WTC11 (cell line): ENCODE measurements at places on chromosomes 11 and 22.

- no peak for DNase-seq
These were observed 120.5 kb downstream of the MN1 start for GRCh38 chr22:27681037-27681436.

DNA sequence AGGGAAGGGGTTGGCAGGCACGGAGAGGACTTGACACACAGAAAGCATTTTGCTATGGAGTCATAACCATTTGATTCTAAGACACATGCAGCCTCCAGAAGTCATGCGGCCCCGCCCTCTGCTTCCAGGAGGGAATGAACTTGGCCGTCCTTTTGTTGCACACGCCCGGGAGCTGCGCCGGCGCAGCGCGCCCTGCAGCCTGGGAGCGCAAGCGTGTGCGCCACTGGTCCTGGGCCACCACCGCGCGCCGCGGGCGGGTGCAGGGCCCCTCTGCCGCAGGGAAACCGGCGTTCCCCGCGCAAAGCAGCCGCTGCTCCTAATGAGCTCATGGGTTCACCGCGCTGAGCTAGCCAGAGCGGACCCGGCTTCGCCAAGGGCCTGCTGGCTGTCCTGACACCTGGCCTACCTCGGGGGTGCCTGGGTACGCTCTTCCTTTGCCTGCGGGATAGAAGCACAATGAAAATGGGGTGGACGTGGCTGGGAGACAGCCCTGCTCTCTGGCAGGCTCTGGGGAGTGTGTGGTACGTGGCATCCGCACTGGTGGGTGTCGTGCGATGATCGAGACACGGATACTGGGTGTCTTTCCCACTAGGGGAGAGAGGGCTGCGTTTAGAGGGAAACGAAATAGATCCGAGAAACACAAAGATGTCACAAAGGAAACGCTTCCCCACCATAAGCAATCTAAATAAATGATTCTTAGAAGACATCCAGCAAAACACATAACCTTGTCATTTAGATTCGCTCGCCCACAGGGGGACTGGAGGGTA is 669 bp downstream of the MICAL3 start:
- peak; percentile 67 for DNase-seq

- no peak for DNase-seq
These were observed 42.5 kb downstream of the CLPB start for GRCh38 chr11:72391638-72392423.

DNA sequence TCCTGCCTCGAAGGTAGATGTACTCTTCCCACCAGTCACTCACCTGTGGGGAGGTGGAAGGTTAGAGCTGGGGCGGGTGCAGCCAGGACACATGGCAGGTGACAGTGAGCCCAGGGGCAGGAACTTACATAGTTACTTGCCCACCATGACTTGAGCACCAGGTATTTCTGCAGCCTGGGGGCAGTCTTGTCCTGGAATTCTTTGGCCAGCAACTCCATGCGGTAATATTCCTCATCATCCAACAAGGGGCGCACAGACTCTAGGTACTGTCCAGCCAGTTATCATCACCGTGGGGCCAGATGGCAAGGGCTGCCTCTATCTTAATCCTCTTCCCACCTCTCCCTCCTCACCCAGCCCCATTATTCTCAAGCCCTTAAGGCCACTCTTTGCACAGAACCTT is 2.2 kb downstream of the CPT1B start:
- DNase-seq: peak; percentile 41

- DNase-seq: no peak
These were observed 21.7 kb upstream of the SLN start for GRCh38 chr11:107733518-107733917.

DNA sequence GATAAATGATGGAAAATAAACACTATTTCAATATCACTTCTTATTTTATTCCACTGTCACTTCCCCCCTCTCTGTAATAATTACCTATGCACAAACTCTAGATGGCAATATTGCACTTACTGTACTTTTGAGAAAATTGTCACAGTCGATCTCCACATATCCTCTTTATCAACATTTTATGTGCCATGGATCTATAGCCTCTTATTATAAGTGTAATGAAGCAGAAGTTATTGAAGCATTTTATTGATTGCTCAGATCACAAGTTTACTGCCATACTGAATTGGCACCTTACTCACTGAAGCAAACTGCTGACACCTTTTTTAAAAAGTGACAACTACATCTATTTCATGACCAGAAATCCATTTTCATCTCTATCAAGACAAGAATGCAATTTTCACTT is 133.4 kb downstream of the DCDC1 start:
- DNase-seq: no peak

GRCh38 chr11:197741-198235 is 4.9 kb downstream of the SCGB1C1 start:
- DNase-seq: no peak

DNA sequence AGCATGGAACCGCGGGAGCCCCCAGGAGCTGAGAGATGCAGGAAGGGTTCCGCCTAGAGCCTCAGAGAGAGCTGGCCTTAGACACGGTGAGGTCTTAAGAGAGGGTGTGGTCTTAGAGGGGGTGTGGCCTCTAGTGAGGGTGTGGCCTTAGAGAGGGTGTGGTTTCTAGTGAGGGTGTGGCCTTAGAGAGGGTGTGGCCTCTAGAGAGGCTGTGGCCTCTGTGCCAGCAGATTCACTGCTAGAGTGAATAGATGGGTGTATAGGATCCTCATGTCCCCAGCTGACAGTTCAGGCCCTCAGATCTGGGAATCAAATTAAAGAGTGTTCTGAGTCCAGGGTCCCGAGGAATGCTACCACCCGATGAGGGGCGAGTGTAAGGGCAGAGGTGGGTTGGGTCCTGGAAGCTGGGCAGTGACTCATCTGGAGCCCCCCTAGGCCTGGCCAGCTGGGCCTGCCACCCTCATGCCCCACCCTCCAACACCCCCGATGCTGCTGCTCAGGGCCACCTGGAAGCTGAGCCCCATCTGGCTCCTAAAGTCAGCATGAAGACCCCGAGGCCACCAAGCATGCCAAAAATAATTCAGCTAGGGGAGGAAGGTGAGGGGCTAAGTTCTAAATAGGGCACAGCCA is 49.5 kb downstream of the IGF2 start:
- peak; percentile 61 for DNase-seq

DNA sequence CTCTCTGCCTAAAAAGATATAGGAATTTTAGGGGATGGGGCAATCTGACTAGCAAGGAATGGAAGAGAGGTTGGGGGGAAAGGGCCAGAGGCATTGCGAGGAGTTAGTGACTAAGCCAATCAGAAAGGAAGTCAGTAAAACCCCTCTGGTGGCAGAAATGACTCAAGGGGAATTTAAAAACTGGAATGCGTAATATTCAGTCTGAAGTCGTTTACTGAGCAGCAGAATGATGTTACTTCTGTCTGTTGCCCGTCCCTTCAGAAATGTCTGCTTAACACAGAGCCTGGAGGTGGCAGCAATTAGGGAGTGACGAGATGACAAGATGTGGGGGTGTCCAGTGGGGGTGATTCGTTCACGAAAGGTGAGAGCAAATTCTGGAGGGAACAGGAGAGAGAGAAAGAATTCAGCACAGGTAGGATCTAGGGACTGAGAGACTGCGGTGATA is 107.7 kb upstream of the CLMP start:
- no peak for DNase-seq

GRCh38 chr11:80719292-80719646 is 1278.4 kb upstream of the TENM4 start:
- no peak for DNase-seq

- no peak for DNase-seq
These were observed 65.9 kb upstream of the HMGXB4 start for GRCh38 chr22:35191412-35191811.

DNA sequence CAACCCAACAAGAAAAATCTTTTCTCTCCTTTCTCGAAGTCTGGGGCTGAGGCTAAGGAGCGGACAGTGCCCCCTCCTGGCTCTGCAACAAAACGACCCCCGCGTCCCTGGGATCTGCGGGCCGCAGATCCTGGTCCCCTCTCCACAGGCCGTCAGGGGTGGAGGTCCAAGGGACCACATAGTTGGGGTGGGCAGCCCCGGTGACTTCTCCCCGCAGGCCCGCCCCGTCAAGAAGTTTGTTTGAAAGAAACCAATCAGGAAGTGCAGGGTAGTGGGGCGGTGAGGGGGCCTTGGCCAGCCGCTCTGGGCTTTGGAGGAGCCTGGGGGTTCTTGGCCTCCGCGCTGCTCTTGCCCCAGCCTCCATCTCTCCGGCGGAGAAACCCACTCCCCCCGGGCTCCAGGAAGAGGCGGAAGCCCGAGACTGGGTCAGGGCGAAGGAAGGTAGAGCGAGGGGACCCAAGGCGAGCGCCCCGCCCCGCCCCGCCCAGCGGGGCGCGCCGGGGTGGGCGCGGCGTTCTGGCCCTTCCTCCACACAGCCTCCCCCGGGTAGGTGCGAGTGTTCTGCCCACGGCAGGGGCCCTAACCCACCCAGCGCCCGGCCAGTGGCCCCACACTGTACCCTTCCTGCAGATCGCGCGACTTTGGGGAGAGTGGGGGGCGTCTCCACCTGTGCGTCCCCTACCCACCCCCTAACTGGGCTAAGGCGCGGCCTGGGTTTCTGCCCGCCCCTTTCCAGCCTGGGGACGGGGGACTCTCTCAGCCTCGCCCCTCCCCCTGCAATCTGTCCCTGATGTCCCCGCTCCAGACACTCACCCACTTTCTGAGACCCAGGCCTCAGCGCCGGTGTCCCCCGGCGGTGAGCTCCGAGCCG is 1.3 kb downstream of the TP53I11 start:
- peak; percentile 77 for DNase-seq

- no peak for DNase-seq
These were observed 3.2 kb upstream of the KCNE3 start for GRCh38 chr11:74470526-74470925.

GRCh38 chr11:133175103-133175502 is 357.2 kb downstream of the OPCML start:
- DNase-seq: no peak

DNA sequence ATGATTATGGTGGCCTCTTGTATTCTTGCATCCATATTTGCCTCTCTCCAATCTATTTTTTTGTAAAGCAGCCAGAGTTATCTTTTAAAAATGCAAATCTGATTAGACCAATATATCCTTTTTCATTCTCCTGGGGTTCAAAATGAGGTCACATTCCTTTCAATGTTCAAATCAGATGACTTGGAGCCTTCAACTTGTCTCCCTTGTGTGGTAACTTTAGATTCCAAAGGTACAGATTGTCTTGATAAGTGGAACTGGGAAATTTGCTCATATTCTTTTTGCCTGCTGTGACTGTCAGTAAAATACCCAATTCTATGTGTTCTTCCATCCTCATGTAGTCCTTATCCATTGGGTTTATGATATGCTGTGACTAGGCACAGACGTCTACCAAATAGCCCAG is 15.1 kb upstream of the CAPRIN1 start:
- DNase-seq: no peak

GRCh38 chr22:31275018-31275417 is 17.3 kb downstream of the PIK3IP1 start:
- no peak for DNase-seq

GRCh38 chr22:19873138-19873959 is 18.7 kb upstream of the GNB1L start:
- no peak for DNase-seq

GRCh38 chr11:105032495-105032894 is 2.4 kb downstream of the CASP1 start:
- no peak for DNase-seq

GRCh38 chr11:67282155-67282875 is 6.8 kb upstream of the ANKRD13D start:
- DNase-seq: no peak

DNA sequence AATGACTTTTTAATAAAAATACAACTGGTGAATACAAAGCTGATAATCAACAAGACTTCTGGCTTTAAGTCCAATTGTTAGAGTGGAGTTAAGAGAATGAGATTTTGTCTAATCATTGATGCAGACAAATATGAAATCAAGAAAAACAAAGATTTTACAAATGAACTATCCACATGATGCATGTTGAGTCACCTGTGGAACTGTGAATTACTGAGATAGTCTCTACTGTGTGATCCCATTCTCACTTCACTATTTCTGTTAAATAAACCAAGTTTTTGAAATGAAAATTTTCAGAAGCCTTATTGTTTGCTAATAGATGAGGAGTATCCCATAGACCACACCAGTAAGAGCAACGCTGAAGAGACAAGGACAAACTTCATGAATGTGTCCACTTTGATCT is 8.4 kb upstream of the CTSC start:
- DNase-seq: no peak

DNA sequence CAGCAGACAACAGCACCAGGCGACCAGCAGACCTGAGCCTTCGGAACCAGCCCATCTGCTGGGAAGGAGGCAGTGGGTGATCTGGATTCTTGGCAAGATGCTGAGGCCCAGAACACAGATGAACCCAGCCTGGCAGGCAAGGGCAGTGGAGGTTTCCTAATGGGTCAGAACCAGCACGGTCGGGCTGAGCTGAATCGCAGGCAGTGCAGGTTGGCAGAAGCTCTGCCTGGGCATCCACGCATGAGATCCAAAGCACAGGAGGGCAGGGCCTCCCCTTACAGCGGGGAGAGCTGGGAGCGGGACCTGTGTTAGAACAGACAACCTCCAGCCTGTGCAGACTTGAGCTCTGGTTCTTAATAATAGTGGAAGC is 47.5 kb downstream of the DSCAML1 start:
- DNase-seq: no peak

DNA sequence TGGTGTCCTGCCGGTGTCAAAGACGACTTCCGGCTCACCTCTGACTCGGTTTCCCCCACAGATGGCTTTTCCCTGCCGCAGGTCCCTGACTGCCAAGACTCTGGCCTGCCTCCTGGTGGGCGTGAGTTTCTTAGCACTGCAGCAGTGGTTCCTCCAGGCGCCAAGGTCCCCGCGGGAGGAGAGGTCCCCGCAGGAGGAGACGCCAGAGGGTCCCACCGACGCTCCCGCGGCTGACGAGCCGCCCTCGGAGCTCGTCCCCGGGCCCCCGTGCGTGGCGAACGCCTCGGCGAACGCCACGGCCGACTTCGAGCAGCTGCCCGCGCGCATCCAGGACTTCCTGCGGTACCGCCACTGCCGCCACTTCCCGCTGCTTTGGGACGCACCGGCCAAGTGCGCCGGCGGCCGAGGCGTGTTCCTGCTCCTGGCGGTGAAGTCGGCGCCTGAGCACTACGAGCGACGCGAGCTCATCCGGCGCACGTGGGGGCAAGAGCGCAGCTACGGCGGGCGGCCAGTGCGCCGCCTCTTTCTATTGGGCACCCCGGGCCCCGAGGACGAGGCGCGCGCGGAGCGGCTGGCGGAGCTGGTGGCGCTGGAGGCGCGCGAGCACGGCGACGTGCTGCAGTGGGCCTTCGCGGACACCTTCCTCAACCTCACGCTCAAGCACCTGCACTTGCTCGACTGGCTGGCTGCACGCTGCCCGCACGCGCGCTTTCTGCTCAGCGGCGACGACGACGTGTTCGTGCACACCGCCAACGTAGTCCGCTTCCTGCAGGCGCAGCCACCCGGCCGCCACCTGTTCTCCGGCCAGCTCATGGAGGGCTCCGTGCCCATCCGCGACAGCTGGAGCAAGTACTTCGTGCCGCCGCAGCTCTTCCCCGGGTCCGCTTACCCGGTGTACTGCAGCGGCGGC is 5.5 kb downstream of the B3GNT6 start:
- peak; percentile 71 for DNase-seq

- no peak for DNase-seq
These were observed 38.8 kb downstream of the TXN2 start for GRCh38 chr22:36442506-36443197.
